ENCODE measurements at places on chromosomes 16 and 17.

GRCh38 chr17:9174312-9174711, 153.0 kb downstream of the NTN1 start:
- DNase-seq, result no peak

GRCh38 chr17:47192554-47192953, 3.5 kb upstream of the CDC27 start:
- DNase-seq, result no peak

- no peak for DNase-seq
Measured at GRCh38 chr17:77424585-77425344, 284.0 kb downstream of the SEC14L1 start.

GRCh38 chr17:63476854-63477479, at the start of gene ACE:
ACE (plus strand) TSS chr17:63477061; CDS start chr17:63477095, 34 bp downstream.
- peak; percentile 32 for DNase-seq

DNA sequence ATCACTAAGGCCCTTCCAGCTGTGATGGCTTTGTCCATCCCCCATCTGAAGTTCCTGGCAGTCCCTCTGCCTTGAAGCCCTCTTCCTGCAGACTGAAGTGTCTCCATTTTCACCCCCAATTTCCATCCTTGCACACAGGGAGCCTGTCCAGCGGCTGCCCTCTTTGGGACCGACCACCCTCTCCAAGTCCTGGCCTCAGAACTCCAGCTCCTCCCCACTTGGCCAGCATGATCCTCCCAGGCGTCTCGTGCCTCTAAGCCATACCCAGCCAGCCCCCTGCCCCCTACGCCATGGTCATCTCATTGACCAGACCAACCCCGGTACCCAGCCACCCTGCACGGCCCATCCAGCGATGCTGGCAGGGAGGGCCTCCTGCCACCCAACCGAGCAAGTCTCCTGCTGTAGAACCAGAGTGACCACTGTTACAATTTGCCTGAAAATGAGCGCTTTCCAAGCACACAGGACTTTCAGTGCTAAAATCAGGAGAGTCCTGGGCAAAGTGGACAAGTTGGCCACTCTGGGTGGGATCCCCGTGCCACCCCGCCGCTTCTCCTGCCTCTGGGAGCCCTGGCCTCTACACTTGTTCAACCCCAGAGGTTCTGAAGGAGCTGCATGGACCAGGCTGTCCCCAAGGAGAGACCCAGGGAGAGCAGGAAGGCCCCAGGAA, 362.0 kb downstream of the SEC14L1 start:
- no peak for DNase-seq

- DNase-seq, result no peak
Measured at GRCh38 chr16:11212798-11213196, 43.2 kb downstream of the SOCS1 start.

DNA sequence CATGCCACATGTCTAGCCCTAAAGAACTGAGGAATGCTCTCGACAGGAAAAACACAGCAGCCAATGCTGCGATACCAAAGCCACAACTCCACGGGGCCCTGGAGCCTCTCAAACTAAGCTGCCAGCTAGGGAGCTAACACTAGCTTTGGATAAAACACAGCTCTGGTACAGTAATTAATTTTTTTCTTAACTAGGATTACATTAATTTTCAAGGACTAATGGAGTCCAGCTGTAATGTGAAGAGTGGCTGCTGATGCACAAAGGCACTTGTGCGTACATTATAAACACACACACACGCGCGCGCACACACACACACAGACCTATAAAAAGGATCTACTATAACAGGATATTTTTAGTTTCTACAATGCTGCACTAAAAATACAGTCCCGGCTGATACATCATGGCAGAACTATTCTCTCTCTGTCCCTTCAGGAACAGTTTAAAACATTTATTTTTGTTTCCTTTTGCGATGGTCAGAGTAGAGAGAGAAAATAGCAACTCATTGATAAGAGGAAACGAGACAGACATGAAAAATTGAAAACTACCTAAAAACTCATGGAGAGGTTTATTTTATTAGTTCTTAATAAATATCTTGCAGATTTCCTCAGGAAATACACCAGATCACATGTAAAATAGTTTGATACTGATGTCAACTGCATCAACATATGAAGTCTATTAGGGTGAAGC, 88.5 kb downstream of the SMG6 start:
- DNase-seq, result peak; percentile 36

GRCh38 chr16:19309178-19309577, 23.6 kb downstream of the CLEC19A start:
- DNase-seq, result no peak

GRCh38 chr16:67842509-67843342, 606 bp downstream of the THAP11 start:
- DNase-seq, result peak; percentile 75

DNA sequence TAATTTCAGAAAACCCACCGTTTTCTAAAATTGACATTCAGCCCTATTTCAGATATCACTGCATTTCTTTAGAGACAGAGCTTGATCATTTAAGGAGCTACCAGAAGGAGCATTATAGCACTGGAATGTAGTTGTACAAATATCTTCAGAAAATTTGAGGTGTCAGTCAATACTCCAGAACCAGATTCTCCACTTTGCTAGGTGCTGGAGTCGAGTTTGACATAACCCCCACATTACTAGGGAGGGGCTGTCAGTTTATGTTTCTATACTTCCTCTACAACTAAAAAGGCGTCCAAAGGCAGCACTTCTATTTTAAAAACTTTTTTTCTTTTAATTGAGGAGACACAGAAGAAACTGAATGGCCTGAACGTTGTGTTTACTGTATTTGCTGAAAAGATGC, 892 bp upstream of the KIAA0513 start:
- DNase-seq, result no peak

DNA sequence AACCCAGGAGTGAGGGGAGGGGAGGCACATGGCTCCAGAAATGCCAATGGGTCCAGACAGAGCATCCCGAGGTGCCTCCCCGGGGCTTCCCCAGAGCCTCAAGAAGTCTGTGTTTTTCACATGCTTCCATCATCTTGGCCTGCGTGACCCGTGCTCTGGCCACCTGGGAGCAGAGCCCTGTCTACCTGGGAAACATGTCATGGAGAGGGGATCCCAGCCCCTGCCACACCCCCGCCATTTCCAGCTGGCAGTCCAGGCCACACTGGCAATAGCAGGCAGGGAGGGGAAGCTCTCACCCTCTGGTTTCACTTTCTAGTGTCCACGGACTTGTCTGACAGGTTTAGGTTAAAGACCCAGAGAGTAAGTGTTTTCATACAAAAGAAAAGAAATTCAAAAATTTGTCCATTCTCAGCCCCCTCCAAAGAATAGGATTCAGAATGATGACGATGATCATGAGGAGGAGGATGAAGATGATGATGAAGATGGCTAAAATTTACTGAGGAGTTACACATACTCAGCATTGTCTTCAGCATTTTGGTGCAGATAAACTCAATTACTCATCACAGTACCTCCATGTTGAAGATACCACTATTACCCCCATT, 9.0 kb downstream of the SMIM5 start:
- peak; percentile 54 for DNase-seq

GRCh38 chr16:84247844-84248243, 8.0 kb upstream of the KCNG4 start:
- DNase-seq, result no peak

Data from erythroblast (primary cell).